ENCODE measurements at places on chromosomes 2 and 18.

DNA sequence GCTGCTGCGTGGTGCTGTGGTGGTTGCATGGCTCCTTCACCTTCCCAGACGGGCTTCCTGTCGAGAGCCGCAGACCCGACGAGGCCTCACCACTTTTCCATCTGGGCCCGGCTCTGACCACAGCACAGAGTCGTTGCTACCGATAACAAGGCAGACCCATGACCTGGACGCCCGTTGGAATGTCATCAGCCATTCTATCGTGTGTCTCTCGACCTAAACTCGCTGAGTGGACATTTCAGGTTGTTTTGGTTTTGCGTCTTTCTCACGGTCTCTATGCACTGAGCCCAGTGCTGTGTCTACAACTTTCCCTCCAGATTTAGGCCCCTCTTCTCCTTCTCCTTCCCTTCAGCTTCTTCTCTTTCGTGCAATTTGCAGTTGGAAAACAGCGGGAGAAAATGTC lies 204.7 kb upstream of the TPO start:
- no peak for DNase-seq

GRCh38 chr2:158663796-158664195 lies 131.3 kb upstream of the DAPL1 start:
- no peak for DNase-seq

DNA sequence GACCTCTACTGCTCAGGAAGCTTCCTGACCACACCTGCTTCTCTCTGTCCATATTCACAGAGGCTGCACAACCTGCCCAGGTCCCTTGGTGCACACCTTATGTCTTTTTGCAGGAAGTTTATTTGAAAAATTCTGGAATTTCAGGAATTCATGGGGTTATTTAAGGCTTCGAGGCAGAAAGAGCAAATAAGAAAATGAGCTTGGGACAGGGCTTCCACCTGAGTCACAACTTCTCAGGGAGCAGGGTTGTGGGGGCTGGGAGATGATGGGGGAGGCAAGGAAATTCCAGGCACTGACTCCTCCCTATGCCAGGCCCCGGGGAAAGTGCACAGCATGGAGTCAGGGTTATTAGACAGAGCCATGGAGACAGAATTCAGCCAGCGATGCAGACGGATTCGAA lies 57.7 kb downstream of the INHBB start:
- no peak for DNase-seq

- no peak for DNase-seq
These were observed 217.0 kb upstream of the DTNA start for GRCh38 chr18:34493099-34493544.

- no peak for DNase-seq
These were observed 1.4 kb upstream of the DOK6 start for GRCh38 chr18:69399253-69399652.

DNA sequence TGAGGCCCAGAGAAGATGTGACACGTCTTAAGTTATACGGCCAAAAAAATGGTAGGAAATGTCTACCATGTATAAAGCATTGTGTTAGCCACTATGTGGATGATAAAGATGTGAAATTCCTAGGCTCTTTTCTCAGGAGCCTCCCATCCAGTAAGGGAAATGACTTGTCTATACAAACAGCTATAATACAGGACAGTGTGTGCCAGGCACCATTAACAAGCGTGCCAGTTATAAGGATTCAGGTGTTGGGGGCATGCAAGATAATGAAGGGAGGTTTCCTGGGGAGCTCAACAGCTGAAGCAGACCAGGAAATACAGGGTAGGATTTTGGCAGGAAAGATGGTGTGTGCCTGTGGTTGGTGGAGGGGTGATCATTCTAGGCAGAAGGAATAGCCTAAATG lies 37.6 kb downstream of the ALPK2 start:
- no peak for DNase-seq

DNA sequence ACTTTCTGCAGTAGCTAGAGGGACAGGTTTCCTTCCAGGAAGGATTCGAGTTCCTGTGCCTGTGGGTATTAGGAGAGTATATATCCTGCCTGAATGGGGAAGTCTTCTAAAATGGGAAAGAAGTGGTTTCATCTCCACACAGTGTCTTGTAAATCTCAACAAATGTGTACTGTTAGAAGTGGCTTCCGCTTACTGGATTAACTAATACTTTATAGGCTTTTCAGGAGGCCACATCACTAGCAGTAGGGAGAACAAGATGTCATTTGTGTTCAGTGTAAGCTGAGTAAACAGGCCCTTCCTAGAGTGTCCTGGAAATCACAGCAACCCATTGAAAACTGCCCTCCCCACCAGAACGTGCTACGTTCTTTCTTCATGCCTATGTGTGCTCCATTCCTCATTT lies 12.5 kb upstream of the POLR1B start:
- DNase-seq: no peak

- no peak for DNase-seq
These were observed 79.6 kb upstream of the SPOPL start for GRCh38 chr2:138421971-138422335.

DNA sequence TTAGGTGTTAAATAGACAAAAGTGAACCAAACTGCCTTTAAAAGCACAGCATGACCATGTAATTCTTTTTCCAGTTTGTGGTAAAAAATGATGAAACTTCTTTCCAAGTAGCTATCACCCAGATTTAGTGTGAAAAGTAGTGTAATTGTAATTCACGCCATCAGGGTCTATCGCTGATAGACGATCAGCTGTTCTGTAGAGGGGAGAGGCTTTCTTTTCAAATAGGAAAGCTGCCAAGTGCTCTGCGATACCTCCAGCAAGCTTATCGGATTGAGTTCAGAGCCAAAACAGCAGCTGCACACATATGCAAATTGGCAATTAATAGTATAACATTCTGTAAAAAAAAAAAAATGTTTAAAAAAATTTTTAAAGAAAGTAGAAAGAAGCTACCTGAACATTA lies 61.9 kb upstream of the PSMD14 start:
- DNase-seq: peak; percentile 42

DNA sequence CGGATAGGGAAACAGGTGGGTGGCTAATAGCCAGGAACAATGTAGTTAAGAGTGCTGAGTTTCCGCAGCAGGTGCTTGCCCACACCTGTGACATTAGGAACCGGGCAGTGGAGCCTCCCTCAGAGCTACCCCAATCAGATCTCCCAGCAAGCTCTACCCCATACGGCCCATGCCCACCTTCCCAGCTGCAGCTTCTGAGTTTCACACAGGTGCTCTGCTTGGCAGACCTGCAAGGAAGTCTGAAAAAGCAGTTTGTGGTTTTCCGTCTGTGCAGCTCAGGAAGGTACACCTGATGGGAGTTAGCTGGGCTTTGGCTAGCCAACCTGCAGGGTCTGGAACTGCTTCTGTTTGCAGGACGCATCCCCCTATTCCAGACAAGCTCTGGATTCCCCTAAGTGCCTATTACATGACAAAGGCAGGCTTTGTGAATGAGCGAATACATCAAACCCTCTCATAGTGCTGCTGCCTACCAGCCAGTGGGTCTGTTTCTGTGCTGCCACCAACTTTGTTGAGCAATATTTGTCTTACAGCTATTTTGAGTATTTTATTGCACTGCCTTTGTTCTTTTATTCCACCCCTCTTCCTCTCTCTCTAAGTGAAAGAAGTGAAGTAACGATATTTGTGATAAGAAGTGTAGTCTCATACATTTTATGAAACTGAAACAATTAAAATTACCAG lies 24.7 kb upstream of the CEP68 start:
- DNase-seq: no peak

- no peak for DNase-seq
These were observed 4.2 kb downstream of the ZNF512 start for GRCh38 chr2:27587025-27587424.

- no peak for DNase-seq
These were observed 10.2 kb upstream of the HTR2B start for GRCh38 chr2:231134910-231135655.

DNA sequence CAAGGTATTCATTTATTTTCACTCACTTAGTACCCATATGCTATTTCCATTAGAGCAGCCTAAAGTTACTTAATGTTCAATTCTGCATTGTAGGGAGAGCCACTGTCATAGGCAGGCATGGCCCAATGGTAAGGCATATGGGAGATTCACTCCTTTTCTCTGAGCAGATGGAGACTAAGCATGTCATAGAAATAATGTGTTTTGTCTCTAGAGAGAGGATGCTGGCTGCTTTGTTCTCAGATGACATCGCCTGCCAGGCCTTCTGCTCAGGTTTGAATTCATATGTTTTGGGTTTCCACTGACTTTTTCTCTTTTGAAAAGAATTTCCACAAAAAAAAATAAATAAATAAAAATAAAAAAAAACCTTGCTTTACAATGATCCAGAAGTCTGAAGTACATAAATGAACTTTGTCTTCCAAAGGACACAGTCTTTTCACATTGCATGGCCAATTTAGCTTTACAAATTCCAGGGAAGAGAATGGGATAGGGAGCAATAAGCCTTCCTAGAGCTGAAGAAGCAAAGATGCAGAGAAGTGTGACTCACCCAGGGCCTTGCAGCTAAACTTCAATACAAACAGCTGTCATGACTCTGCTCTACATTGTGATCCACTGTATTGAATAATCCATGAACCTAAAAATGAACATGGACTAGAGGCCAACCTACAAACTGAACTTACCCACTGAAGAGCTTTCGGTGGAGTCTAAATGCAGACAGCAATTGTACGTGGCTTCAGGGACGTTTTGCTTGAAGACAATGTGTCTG lies 422.5 kb downstream of the CMPK2 start:
- DNase-seq: no peak

GRCh38 chr2:191714925-191715324 lies 37.0 kb downstream of the NABP1 start:
- no peak for DNase-seq

DNA sequence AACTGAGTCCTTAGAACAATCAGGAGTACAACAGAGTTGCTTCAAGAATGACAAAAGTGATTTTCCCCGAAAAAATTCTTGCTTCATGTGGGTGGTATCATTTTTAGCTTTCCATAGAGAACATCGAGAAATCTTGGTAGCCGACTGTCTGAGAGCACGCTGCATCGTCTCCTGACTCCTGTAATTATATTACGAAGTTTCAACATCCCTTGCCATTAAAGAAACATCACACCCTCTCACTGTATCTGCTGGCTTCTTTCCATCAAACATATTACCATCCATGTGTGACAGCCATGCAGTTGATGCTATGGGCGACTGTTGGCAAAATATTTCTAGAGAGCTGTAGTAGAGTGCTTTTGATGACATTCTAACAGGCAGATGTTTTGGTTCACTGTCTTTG lies 311.2 kb downstream of the CMPK2 start:
- no peak for DNase-seq

- DNase-seq: peak; percentile 30
These were observed 17.0 kb downstream of the TTLL4 start for GRCh38 chr2:218727502-218728165.

GRCh38 chr18:55465313-55465712 lies 122.7 kb downstream of the TCF4 start:
- DNase-seq: no peak

DNA sequence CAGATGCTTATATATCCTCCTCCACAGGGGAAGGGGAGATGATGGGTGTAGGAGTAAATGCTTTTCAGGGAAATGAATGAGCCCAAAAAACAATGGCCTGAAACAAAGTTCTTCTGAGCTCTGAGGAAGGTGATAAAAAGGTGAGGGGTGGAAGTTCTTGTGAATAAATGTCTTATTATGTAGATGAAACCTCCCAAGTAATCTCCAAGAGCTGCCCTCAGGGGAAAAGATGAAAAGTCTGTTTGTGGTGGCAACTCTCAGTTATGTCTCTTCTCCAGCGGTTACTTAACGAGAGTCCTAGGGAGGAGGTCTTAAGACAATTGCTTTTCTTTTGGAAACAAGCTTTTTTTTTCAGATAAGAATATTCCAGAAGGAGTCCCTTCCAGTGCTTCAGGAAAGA lies 115.5 kb upstream of the CHAC2 start:
- DNase-seq: no peak

DNA sequence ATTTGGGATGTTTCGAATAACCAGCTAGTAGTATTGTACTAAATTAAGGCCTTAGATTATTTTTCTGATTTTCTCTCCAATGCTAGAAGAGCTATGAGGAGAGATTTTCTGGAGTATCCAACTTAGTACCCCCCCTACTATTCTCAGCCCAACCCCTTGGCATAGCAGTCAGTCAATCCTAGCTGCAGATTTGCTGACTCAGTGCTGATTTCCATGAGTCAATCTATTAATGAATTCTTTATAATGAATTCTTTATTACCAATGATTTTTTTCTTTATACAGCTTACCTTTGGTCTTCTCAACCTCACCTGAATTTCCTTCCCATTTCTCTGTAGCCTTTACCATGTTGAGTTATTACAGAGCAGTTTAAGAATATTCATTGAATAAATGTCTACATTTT lies 192.8 kb upstream of the ETAA1 start:
- no peak for DNase-seq

DNA sequence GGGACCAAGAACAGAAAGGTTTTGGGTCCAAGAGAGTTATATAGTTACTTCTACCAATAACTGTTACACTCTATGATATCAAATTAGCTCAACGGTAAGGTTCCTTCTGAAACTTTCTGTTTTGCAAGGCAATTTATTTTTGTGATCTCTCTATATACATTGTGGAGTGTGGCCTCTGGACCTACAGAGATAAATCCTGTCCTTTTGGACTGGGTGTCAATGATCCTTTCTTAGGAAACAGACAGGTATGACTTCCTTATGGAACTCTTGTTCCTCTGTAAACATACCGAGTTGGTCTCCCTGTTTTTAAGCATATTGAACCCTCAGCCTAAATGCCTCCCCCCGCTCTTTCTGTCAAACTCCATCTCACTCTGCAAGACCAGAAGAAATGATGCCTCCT lies 1117.8 kb downstream of the BCL11A start:
- DNase-seq: no peak

GRCh38 chr18:2715990-2716389 lies 60.5 kb downstream of the SMCHD1 start:
- no peak for DNase-seq

GRCh38 chr2:69244882-69245281 lies 142.1 kb downstream of the GFPT1 start:
- DNase-seq: no peak

DNA sequence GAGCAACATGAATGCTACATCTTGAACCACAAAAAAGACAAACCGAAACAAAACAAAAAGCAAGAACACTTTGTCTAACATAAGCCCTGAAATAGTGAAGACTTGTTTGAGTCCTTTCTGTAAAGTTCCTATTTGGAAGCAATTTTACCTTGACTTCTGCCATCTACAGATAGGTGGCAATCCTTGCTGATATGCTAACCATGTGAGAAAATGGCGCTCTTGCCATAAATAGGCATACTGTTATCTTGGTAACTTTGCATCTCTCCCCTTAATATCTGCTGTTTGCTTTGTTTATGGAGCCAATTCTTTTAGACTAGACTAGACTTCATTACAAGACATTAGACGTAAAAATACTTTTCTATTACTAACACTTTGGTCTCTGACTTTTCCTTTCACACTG lies 49.4 kb upstream of the PNPT1 start:
- no peak for DNase-seq
